Activated CD4-positive, alpha-beta T cell treated with anti-CD3 and anti-CD28 coated beads for 36 hours (primary cell): ENCODE measurements at places on chromosomes 16 and 17. TPM values are rescaled to one million over a fixed set of nuclear protein-coding genes. Genes with fewer than 3 reads are reported as not detected.

- no peak for DNase-seq
Measured at GRCh38 chr17:70521821-70522256, 352.5 kb downstream of the KCNJ2 start.

- DNase-seq: no peak
Measured at GRCh38 chr16:794853-795466, 5.6 kb downstream of the GNG13 start.

GRCh38 chr17:28737770-28738679, 5.8 kb upstream of the TRAF4 start:
- DNase-seq: no peak

The MYH3 gene
- total RNA-seq: 3.3 TPM

The SOX8 gene
- 1.4 TPM for total RNA-seq

DNA sequence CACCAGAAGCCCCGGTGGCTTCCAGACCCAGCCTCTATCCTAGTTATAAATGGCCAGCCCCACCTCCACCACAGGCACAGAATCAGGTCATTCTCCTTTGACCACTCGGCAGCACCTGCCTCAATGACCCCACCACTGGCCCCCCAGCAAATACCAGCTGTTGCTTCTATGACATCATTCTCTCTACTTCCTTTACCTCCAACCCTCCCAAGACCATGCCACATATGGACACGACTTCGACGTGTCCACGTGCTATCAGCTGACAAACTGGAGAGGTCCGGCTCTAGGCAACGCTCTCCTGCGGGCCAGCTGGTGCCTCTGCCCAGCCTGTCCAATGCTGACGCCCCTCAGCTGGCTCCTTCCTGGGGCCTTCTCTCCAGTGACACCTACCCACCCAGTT, 5.9 kb downstream of the ALYREF start:
- no peak for DNase-seq

DNA sequence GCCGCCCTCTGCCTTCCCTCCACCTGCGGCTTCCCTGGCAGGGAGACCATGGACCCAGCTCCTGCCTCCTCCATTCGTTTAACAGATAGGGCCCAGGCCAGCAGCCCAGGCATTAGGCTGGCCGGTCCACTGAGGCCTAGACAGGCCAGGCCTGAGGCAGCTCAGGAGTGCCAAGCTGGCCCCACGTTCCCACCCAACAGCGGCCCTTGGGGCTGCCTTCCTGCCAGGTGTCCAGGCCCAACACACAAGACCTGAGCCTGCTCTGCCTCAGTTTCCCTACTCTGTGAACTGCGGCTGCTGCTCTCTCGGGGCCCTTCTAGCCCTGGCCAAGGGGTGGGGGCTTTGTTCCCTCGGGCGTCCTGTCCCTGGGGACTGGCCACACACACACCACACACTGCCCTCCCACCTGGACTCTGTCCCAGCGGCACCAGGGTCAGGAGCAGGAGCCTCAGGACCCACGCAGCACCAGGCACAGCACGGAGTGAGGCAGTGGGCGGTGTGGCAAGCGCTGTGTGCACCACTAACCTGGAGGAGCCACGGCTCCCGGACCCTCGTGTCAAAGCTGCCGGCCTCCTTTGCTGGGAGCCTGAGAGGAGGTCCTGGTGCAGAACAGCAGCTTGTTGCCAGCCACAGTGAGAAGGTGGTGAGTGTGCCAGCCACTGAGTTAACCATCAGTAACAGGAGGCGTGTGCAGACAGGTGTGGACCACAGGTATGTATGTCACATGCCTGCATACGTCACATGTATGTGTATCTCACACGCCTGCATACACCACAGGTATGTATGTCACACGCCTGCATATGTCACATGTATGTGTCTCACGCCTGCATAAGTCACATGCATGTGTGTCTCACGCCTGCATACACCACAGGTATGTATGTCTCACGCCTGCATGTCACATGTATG, 14.6 kb upstream of the CDH15 start:
- DNase-seq: no peak

The PDF gene
- total RNA-seq: 10.1 TPM

The RAC3 gene
- 9.6 TPM for total RNA-seq

The SDK2 gene
- 0.23 TPM for total RNA-seq

The SHISA9 gene
- not detected for total RNA-seq

GRCh38 chr17:47253541-47254402, at the start of gene ITGB3:
Gene ITGB3 (plus strand): TSS chr17:47253827. CDS start chr17:47253862, 35 bp downstream.
- peak; percentile 78 for DNase-seq

- DNase-seq: no peak
Measured at GRCh38 chr17:11331547-11332513, 90.8 kb downstream of the SHISA6 start.

The COQ7 gene
- 16.0 TPM for total RNA-seq

DNA sequence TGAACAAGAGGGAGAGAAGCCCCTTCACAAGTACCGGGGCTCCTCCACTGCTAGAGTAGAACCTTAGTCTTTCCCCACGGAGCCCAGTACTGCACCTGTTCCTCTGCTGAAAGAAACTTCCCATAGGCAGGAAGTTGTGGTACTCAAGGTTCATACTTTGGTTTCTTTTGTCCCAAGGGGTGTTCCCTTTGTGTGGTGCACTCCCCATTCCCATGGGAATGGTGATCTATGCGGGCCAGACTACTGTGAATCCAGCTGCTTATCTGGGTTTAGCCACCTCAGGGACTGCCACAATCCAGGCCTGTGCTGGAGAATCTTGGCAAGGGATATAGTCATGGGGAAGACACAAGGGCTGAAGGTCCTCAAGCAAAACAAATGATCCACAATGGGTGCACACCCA, 110.6 kb downstream of the PHKB start:
- DNase-seq: no peak

The DPEP2 gene
- 3.2 TPM for total RNA-seq

- no peak for DNase-seq
Measured at GRCh38 chr16:47568351-47568750, 107.2 kb downstream of the PHKB start.
